ENCODE measurements at places on chromosomes 2 and 18.

GRCh38 chr18:36128530-36128870 lies 640 bp downstream of the SLC39A6 start:
- DNase-seq: no peak

DNA sequence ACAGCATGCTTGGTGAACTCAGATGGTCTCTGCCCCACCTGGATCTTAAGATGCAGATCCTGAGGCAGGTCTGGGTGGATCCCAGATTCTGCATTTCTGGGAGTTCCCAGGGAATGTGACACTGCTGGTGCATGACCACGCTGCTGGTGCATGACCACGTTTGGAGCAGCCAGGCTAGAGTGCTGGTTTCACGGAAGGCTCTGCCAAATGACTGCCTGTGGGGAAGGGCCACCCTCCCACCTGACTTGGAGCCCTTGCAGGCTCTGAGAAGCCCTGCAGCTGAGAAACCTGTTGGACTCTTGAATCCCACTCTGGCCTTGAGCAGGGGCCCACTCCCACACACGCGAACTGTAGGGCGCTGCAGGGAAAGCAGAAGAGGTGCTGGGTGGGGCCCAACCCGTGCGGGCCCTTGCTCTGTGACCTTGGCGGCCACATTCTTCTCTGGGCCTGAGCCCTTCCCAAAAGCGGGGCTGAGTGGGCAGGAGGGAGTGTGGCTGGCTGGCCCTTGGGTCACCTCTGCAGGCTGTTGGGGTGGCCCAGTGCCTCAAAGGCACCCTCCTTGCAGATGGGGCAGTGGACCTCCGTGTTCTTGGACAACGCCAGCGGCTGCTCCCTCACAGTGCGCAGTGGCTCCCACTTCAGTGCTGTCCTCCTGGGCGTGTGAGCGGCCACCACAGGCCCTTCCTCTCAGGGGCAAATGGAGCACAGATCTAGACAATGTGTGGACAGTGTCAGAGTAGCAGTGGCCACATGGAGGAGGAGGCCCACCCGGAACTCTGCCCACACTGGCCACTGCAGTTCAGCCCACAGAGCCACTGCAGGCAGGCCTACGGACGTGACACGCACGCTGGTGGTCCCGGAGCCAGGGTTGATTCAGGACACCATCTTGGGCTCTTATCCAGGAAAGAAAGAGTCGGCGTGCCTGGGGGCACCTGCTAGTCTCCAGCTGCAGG lies 7.9 kb downstream of the ERFE start:
- no peak for DNase-seq

GRCh38 chr2:25964891-25965290 lies 17.4 kb downstream of the KIF3C start:
- no peak for DNase-seq

GRCh38 chr18:61606759-61607158 lies 273.5 kb downstream of the CDH20 start:
- no peak for DNase-seq

- peak; percentile 79 for DNase-seq
Observed at GRCh38 chr2:132577686-132578085, 92.3 kb downstream of the LYPD1 start.
